ENCODE measurements at places on chromosomes 3 and 15.
A peak's percentile ranks its signal among the peaks of the same experiment; 100 is the strongest.

GRCh38 chr15:100372739-100373119, 31.0 kb upstream of the ADAMTS17 start:
- no peak overlapping the region for H3K4me3 ChIP-seq
- DNase-seq = no peak
- H3K27me3 ChIP-seq = peaks cover 54% of the 10 kb centered on the region
- peaks cover 2% of the 10 kb centered on the region for H3K36me3 ChIP-seq

DNA sequence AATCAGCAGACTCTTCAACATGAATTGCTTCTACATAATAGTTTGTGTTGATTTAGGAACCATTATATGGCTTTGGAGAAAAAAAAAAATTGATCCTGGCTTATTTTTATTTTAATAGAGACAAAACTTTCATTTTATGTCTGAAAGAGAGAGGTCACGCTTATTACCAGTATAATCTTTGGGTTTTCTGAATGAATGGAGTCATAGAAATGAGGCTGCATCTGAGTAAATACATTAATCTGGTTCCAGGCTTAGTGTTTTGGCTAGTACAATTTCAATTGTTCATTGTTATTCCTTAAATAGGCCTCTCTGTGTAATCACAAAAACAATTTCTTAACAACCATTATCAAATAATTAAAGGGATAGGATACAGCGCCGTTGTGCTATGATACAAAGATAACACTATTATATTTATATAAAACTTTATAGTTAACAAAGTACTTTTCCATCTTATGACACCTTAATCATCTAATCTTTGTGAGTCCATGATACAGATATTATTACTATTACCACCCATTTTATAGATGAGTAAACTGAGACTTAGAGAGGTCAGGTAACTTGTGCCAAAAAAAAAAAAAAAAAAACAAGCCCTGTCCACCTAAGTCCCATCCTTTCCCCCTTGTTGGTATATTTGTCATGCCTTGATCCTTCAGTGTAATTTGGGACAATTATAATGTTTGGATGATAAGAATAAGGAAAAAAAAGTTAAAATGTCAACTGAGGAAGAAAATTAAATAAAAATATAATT, 41.8 kb upstream of the GOLM2 start:
- H3K4me1 ChIP-seq = no peaks in the 10 kb centered on the region
- no peaks in the 10 kb centered on the region for H3K36me3 ChIP-seq
- H3K27me3 ChIP-seq = no peaks in the 10 kb centered on the region

GRCh38 chr3:101253396-101253795, 67.0 kb downstream of the IMPG2 start:
- H3K36me3 ChIP-seq = peaks cover 8% of the 10 kb centered on the region
- no peak overlapping the region for H3K4me3 ChIP-seq
- no peak for DNase-seq
- H3K4me1 ChIP-seq = peaks cover 2% of the 10 kb centered on the region
- no peak overlapping the region for H3K27ac ChIP-seq

GRCh38 chr15:62935300-62936081, 107.1 kb upstream of the TPM1 start:
- no peak overlapping the region for H3K4me3 ChIP-seq
- no peak for DNase-seq
- peaks cover 42% of the 10 kb centered on the region for H3K27me3 ChIP-seq
- H3K4me1 ChIP-seq = no peaks in the 10 kb centered on the region

- DNase-seq = no peak
- H3K4me3 ChIP-seq = no peak overlapping the region
- no peaks in the 10 kb centered on the region for H3K36me3 ChIP-seq
- no peaks in the 10 kb centered on the region for H3K27me3 ChIP-seq
- H3K27ac ChIP-seq = no peak overlapping the region
Measured at GRCh38 chr15:27481768-27482167, 510.8 kb downstream of the GABRG3 start.

- H3K36me3 ChIP-seq = no peaks in the 10 kb centered on the region
- no peak overlapping the region for H3K4me3 ChIP-seq
- H3K27me3 ChIP-seq = no peaks in the 10 kb centered on the region
- H3K27ac ChIP-seq = no peak overlapping the region
- no peak for DNase-seq
Measured at GRCh38 chr3:191859531-191859930, 398.6 kb downstream of the PYDC2 start.

DNA sequence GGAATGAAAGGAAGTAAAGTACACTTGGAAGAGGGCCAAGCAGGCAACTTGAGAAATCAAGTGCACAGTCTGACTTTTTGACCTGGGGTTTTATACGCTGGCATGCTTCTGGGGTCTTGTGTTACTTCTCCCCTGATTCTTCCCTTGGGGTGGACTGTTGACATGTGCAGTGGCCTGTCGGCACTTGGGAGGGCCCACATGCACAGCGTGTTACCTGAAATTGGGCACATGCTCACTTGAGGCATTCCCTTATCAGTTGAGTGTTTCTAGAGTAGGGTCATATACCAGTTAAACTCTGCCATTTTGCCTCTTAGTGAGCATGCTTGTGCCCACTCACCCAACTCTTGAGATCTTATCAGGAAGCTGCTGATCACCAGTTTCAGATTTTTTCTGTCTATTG, 329.1 kb upstream of the SOX2 start:
- no peak overlapping the region for H3K27ac ChIP-seq
- H3K4me3 ChIP-seq = no peak overlapping the region
- no peaks in the 10 kb centered on the region for H3K27me3 ChIP-seq
- DNase-seq = no peak
- H3K4me1 ChIP-seq = no peaks in the 10 kb centered on the region

DNA sequence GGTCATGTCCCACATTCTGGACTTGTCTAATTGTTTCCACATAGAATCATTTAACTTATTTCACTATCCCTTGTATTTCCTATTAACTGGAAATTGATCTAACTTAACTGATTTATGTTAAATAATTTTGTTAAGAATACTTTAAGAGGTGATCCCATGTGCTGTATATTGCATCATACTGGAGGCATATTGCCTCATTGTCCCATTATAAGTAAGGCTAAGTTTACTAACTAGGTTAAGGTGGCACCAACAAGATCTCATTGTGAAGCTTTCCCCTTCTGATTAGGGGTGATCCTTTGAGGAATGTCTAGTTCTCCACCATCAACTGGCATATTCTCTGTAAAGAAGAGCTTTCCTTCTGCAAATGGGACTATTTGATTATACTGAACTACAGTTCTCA, 24.4 kb downstream of the MAP1A start:
- no peak overlapping the region for H3K4me3 ChIP-seq
- peak overlapping the region; percentile 56 for H3K27ac ChIP-seq
- no peaks in the 10 kb centered on the region for H3K27me3 ChIP-seq
- peaks cover 3% of the 10 kb centered on the region for H3K36me3 ChIP-seq
- DNase-seq = no peak
- peaks cover 4% of the 10 kb centered on the region for H3K4me1 ChIP-seq

GRCh38 chr15:34279368-34279767, 54.6 kb downstream of the EMC4 start:
- no peak for DNase-seq
- H3K4me1 ChIP-seq = peaks cover 27% of the 10 kb centered on the region
- peaks cover 13% of the 10 kb centered on the region for H3K36me3 ChIP-seq
- no peaks in the 10 kb centered on the region for H3K27me3 ChIP-seq
- H3K27ac ChIP-seq = no peak overlapping the region
- no peak overlapping the region for H3K4me3 ChIP-seq

DNA sequence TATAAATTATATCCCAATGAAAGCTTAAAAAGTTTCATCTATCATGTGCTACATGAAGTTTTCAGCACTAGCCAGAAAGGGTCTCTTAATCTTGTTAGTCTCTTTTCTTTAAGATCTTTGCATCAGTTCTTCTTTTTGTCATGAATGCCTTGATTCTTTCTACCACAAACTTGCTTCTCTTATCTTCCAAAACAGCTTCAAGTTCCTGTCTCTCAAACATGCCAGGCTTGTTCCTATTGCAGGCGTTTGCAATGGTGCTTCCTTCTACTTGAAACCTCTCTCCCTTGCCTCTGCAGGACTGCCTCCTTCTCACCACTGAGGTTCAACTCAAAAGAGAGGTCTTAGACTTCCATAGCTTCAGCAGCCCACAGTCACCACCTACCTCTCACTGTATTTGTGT, 104.3 kb upstream of the FRMD4B start:
- DNase-seq = no peak
- H3K27ac ChIP-seq = no peak overlapping the region
- H3K36me3 ChIP-seq = no peaks in the 10 kb centered on the region
- peaks cover 14% of the 10 kb centered on the region for H3K27me3 ChIP-seq
- H3K4me1 ChIP-seq = no peaks in the 10 kb centered on the region
- H3K4me3 ChIP-seq = no peak overlapping the region

GRCh38 chr15:69880571-69881301, 217.0 kb downstream of the TLE3 start:
- H3K4me1 ChIP-seq = peaks cover 6% of the 10 kb centered on the region
- no peaks in the 10 kb centered on the region for H3K36me3 ChIP-seq
- H3K27me3 ChIP-seq = no peaks in the 10 kb centered on the region
- no peak for DNase-seq

DNA sequence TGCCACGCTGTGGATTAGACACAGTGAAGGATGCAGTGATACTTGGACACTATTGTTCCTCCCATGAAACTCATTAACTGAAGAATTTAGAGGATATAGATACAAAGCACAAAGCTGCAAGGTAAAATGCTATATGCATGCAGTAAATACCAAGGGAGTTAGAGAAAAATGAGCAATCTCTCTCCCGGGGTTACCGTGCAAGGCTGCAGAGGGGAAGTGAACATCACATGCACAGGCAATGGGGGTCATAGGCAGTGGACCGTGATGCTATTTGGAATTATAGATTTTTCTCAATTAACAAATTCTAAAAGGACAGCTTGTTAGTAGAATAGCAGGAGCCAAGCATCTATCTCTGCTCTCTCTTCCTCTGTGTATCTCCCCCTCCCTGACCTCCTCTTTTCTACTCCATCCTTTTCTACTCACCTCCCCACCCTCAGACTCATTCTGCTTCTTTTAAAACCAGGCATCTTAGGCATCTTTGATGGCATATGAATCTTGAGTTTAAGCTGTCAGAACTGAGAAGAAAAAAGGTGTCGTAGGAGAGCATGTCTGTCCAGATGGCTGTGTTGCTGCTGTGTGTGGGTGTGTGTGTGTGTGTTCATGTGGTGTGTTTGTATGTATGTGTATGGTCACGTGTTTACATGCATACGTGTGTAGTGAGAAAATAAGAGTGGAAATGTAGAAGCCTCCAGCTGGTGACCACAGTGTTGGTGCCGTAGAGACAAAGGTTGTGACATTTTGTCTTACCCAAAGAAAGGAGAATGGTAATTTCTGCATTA, 339.0 kb downstream of the EPHB1 start:
- H3K4me3 ChIP-seq = no peak overlapping the region
- DNase-seq = no peak
- H3K4me1 ChIP-seq = no peaks in the 10 kb centered on the region
- H3K36me3 ChIP-seq = no peaks in the 10 kb centered on the region
- H3K27me3 ChIP-seq = no peaks in the 10 kb centered on the region

DNA sequence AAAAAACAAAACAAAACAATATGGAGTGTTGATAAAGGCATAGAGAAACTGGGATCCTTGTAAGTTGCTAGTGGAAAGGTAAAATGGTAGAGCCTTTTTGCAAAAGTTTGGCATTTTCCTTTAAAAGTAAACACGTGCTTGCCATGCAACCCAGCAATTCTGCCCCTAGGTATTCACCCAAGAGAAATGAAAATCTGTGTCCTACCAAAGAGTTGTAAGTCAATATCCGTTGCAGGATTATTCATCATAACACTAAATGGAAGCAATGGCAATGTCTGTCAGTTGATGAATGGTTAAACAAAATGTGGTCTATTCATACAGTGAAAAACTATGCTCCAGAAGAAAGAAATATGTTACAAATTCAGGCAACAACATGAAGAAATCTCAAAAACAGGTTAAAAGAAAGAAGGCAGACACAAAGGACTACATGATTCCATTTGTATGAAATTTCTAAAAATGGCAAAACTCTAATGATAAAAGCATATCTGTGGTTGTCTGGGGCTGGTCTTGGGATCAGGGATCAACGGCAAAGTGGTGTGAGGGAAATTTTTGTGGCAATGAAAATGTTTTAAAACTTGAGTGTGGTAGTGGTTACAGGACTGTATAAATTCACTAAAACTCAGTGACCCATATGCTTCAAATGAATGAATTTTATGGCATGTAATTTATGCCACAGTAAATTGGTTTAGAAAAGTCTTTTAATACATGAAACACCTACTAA, 229.6 kb downstream of the OPA1 start:
- no peak for DNase-seq
- H3K4me1 ChIP-seq = no peaks in the 10 kb centered on the region
- H3K4me3 ChIP-seq = no peak overlapping the region
- peaks cover 9% of the 10 kb centered on the region for H3K27me3 ChIP-seq
- H3K36me3 ChIP-seq = no peaks in the 10 kb centered on the region

- DNase-seq = no peak
- no peaks in the 10 kb centered on the region for H3K4me1 ChIP-seq
- H3K4me3 ChIP-seq = no peak overlapping the region
- no peaks in the 10 kb centered on the region for H3K36me3 ChIP-seq
Measured at GRCh38 chr3:109278546-109278945, 37.8 kb downstream of the DPPA2 start.

DNA sequence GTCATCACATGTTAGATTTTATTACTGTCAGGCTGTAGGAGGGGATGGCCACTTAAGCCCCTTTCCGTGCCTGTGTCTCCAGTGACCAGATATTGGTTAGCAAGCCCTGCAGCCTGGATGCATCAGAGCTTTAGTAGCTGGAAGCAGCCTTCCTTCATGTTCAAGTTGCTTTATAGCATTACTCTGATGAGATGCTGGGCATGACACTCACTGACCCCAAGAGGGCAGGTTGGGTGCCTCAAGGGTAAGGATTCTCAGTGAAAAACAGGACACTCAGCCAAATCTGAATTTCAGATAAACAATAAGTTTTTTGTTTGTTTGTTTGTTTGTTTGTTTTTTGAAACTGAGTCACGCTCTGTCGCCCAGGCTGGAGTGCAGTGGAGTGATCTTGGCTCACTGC, 68.5 kb upstream of the PTX3 start:
- H3K4me3 ChIP-seq = no peak overlapping the region
- H3K27ac ChIP-seq = no peak overlapping the region

GRCh38 chr3:48927928-48928327, 9.3 kb downstream of the ARIH2 start:
- H3K4me1 ChIP-seq = peaks cover 54% of the 10 kb centered on the region
- H3K27ac ChIP-seq = no peak overlapping the region
- peak overlapping the region; percentile 22 for H3K4me3 ChIP-seq
- H3K36me3 ChIP-seq = peaks cover 58% of the 10 kb centered on the region
- no peaks in the 10 kb centered on the region for H3K27me3 ChIP-seq
